CD8-positive, alpha-beta T cell (primary cell): ENCODE measurements at places on chromosomes 2 and 18. TPM values are rescaled to one million over a fixed set of nuclear protein-coding genes. Genes with fewer than 3 reads are reported as not detected.

DNA sequence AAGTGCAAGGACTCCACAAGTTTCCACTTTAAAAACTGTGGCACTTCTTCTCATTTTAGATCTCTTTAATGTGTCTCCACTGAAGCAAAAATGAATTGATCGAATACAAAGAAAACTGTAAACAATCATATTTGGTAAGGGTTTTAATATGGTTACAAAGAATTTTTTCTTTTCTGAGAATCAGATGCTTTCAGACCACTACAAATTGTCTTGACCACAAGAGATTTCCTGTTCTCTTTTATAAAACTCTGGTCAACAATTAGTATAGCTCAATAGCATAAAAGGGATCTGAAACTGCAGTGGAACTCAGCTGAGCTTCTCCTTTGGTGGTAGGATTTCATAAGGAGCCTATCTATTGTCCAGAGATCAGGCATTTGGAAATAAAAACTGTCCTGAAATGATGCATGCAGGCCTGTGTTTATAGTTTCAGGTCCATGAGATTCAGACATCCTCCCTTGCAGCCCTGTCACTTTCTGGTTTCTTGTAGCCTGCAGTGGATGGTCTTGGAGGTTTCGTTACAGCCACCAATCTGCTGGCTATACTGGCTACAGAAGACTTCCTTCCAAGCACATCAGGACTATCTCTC is 120.0 kb downstream of the DOCK10 start:
- DNase-seq = no peak

DNA sequence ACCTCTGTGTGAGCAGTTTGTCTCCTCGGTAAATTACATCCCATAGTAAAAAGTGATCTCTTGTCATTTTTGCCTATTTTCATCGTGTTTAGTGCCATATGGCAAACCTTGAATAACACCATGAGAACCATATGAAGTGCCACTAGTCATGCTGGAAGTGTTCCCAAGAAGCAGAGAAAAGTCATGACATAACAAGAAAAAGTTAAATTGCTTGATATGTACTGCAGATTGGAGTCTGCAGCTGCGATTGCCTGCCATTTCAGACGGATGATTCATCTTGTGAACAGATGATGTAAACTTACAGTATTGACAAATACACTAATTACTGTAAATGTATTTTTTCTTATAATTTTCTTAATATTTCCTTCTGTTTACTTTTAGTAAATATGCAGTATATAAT is 846.7 kb downstream of the BCL11A start:
- no peak for DNase-seq

DNA sequence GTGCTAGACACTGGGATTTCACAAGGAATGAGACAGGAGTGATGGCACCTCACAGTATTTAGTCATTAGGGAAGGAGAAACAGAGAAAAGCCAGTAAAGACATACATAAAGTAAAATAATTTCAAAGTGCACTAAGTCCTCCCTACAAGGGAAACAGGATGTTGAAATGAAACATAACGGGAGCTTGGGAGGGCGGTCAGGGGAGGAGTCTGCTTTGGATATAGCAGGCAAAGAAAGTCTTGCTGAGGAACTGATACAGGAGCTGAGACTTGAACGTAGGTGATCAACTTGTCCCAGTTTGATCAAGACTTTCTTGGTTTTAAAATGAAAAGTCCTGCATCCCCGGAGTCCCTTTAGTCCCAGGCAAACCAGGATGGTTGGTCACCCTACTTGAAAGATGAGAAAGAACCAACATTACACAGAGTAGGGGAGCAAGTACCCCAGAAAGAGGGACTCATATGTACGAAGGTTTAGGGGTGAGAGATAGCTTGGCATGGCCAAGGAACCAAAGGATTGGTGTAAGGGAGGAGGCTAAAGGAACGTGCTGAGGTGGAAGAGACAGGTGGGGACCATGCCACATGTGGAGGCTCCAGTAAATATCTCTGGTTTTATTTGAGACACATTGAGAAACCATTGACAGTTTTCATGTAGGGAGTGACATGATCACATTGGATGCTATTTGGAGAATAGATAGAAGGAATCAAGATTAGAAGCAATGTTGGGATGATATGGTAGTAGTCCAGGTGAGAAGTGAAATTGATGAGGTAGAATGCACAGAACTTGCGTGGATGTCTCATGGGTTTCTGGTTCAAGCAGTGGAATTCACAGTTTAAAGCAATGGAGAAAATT is 28.4 kb downstream of the FBXO48 start:
- no peak for DNase-seq

DNA sequence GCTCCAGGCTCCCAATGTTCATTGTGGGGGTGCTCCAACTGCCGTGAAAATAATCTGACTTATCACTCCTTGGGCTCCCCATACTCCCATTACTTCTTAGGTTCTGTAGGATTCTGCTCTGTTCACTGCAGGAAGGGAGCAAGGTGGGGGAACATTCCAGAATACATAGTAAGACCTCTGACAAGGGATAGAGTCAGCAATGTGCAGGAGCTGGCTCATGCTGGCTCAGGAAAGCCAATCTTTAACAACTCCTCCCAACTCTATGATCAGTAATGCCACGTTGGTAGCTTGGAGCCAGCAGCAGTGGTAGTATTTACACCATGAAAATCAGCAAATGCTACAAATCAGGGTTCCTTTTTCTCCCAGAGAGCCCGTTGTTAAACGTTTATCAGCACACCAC is 44.4 kb downstream of the FECH start:
- no peak for DNase-seq

DNA sequence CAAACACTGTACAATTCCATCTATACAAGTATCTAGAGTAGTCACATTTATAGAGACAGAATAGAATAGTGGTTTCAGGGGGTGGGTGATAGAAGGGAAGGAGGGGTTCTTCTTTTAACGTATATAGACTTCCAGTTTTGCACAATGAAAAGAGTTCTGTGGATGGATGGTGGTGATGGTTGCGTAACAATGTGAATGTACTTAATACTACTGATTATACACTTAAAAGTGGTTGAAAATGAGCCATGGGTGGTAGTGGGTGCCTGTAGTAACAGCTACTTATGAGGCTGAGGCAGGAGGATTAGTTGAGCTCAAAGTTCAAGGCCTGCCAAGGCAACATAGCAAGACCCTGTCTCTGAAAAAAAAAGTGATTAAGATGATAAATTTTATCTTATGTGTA is 85.8 kb downstream of the SETBP1 start:
- DNase-seq = no peak

DNA sequence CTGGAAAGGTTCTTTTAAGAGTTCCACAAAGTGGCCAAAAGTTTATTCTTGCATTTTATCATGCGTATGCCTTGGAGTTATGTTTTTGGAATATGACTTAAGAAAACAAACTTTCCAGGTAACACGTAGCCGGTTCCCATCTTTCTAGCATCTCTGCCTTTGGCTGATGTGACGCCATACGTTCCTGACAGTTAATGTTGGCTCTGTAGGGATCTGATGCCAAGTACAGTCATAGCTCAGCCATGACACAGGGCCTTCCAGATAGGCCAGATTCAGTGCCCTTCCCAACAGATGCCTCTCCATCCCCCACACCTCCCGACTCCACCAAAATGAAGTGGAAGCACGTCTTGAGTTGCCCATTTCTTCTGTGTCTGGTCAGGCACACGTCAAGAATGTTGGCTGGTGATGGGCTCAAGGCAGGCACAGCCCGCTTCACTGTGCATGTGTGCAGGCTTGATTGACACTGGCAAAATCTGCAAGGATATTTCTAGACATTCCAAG is 51.0 kb upstream of the THOC1 start:
- DNase-seq = no peak

- no peak for DNase-seq
Observed at GRCh38 chr2:42136782-42137124, 32.4 kb upstream of the EML4 start.

DNA sequence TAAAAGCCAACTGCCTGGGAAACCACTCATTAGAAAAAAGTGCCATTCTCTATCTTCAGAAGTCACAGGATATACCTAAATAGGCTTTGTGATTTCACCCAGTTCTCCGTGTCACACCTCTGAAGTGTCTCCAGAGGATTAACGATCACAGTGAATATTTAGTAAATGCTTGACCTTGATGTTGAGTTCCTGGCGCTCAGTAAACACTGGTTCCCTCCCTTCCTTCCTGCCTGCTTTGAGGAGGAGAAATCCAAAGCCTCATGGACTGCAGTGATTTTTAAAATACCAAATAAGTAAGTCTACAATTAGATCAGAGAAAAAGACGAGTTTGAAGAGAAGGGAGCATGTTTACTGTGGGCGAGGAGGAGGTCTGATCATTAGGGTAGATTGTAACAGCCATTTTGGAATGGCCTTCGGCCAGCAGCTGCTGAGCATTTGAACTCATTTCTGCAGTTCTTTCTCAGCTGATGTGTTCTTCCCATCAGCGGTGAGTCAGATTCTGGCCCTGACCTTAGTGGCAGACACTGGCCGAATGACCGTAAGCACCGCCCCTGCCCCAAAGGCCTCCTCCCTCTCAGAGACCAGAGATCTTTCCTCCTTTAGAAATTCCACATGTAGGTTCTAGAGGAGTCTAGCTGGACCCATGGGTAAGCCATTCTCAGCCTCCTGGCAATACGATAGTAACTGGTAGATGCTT is 62.1 kb upstream of the SLC16A14 start:
- DNase-seq = no peak

GRCh38 chr2:23574919-23575654 is 190.1 kb downstream of the KLHL29 start:
- DNase-seq = no peak

DNA sequence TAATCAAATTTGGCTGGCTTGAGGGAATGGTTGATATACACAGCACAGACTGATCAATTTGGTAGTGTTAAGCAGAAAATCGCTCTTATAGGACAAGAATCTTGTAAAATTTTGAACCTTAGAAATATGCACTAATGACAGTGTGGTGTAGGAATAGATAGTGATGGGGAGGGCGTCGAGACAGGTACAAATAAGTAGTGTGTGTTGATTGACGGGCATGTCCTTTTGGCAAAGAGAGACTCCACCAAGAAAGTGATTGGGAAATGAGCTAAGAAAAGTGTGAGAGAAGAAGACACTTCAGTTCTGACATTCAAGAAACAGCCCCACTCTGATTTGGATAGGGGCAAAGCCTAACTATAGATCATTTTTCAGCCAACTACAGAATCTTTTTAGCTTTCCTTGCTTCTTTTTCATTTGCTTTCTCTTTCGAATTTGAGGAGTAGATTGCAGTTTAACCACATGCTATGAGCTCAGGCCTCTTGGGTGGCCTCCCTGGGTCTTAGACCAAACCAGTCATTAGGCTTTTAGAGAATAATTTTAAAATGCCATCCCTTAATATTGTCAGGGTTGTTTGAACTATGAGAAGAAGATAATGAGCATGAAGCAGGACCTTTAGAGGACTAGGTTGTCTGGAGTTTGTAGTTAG is 127.1 kb downstream of the CERS6 start:
- no peak for DNase-seq

GRCh38 chr2:179255129-179255528 is 9.5 kb downstream of the SESTD1 start:
- no peak for DNase-seq

Gene HAT1
- total RNA-seq = 30.2 TPM

Gene ADI1
- 21.9 TPM for total RNA-seq

Gene CNRIP1
- not detected for total RNA-seq

Gene MYO7B
- total RNA-seq = 0.25 TPM

Gene EPB41L3
- total RNA-seq = 0.83 TPM

Gene PLEKHH2
- total RNA-seq = 1.5 TPM

Gene MYL1
- total RNA-seq = not detected

Gene WNT10A
- total RNA-seq = 6.6 TPM
